ENCODE measurements at places on chromosomes 16 and 17.

- no peak for DNase-seq
Observed at GRCh38 chr16:49351096-49351487, 22.5 kb upstream of the C16orf78 start.

GRCh38 chr16:35713762-35714650 lies 2254.6 kb downstream of the TP53TG3F start:
- no peak for DNase-seq

GRCh38 chr16:66262253-66263167 lies 104.0 kb upstream of the CDH5 start:
- no peak for DNase-seq

- DNase-seq, result no peak
Observed at GRCh38 chr17:8979715-8980114, 14.2 kb upstream of the PIK3R5 start.

DNA sequence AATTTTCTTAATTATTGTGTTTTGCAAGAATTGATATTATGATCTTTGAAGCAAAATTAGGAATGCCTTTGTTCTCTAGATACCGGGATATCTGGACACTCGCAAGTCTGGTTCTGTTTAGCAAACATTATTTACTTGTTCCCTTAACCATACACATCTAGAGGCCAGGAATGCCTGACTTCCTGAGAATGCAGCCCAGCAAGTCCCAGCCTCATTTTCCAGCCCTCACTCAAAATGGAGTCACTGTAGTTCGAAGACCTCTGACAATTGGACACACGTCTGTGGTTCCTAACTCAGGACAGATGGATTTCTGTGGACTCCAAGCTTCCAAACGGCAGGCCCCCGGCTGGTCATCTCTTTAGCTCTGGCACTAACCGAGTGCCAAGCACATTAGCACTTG lies 355.4 kb upstream of the RBFOX1 start:
- no peak for DNase-seq

GRCh38 chr16:52963212-52963854 lies 89.4 kb downstream of the CHD9NB start:
- DNase-seq, result no peak

DNA sequence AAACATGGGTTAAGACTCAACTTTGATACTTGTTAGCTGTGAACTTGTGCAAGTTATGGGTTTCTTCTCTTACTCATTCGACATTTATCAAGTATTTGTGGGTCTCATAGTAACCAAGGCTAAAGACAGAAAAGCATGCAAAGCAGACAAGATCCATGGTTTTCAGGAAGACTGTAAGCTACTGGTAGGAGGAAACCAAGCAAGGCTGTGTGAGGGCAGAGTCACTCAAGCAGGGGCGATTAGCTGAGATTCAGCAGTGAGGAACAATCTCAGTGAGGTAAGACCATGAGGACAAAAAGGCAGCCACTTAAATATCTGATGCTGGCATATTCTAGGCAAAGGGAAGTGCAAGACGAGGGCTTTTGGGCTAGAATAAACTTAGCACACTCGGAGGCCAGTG lies 29.5 kb downstream of the MBTD1 start:
- no peak for DNase-seq

DNA sequence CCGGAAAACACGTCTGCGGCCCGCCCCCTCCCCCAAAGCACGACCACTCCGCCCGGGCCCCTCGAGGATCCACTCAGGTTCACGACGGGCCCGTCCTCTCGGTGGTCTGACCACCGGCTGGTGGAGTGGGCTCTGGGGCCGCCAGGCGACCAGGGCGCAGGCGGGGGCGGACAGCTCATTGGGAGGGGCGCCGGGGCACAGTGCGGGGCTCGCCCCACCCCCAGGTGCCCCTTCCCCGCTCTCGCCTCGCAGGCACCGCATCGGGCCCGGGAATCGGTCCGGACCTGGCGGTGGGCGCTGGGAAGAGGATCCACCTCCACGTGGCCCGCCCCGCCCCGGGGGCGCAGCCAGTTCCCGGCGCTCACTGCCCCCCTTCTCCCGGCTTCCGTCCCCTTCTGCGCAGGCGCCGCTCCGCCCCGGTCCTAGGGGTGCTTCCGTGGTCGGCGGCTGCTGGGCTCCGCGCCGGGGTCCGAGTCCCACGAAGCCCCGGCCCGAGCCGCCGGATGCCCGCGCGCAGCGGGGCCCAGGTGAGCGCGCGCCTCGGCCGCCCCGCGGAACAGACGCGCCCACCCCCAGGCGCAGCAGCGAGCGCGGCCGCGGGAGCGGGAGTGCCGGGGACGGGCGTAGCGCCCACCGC lies at the start of gene MPG:
Gene MPG, plus strand, starts transcription at position 419 of the 637 bp plus-strand sequence. Its CDS starts 85 bp downstream, at position 504.
- peak; percentile 79 for DNase-seq

DNA sequence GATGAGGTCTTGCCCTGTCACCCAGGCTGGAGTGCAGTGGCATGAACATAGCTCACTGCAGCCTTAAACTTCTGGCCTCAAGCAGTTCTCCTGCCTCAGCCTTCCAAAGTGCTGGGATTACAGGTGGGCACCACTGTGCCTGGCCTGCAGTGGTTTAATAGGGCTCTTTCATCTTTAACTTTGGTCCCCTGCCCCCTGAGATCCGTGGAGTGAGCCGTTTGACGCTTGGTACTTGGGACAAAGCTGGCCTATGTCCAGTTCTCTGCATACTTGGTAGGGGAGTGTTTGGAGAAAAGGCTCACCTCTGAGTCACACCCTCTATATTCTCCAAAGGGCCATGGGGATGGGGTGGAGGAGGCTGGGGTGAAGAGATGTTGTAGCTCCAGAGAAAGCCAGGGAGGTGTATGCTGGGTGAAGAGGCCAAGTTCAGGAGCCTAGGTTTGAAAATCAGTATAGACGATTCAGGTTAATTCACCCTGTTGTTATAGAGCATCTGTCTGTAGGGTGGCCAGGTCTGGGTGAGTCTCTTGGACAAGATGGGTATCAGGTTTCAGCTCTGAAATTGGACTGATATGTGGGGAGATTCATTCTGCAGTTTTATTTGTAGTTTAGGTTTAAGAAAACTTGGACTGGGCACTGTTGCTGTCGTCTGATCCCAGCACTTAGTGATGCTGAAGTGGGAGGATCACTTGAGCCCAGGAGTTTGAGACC lies 17.6 kb downstream of the ABCC1 start:
- no peak for DNase-seq

GRCh38 chr16:76201385-76201784 lies 75.8 kb upstream of the CNTNAP4 start:
- no peak for DNase-seq

GRCh38 chr17:45294506-45294905 lies 22.3 kb downstream of the MAP3K14 start:
- DNase-seq, result no peak

GRCh38 chr16:29898804-29899515 lies 390 bp downstream of the SEZ6L2 start:
- DNase-seq, result no peak

DNA sequence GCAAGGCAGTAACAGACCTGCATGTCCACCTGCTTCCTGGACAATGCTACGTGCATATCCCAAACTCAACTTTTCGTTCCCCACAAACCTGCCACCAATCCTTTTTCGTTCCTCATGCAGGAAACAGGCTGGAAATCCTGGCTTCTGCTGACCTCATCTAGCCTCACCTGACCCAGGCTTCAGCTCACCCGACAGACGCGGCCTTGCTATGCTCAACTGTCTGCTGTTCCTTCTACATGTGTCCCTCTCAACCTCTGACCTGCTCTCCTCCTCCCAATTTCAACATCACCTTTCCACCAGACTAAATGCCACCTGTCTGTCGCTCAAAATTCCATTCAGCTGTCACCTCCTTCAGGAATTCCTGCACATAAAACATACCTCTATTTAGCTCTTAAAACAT lies 44.5 kb downstream of the XPO6 start:
- DNase-seq, result no peak

- DNase-seq, result no peak
Observed at GRCh38 chr16:6547131-6547530, 785.5 kb upstream of the RBFOX1 start.

- DNase-seq, result no peak
Observed at GRCh38 chr16:10266809-10267208, 84.6 kb upstream of the GRIN2A start.

DNA sequence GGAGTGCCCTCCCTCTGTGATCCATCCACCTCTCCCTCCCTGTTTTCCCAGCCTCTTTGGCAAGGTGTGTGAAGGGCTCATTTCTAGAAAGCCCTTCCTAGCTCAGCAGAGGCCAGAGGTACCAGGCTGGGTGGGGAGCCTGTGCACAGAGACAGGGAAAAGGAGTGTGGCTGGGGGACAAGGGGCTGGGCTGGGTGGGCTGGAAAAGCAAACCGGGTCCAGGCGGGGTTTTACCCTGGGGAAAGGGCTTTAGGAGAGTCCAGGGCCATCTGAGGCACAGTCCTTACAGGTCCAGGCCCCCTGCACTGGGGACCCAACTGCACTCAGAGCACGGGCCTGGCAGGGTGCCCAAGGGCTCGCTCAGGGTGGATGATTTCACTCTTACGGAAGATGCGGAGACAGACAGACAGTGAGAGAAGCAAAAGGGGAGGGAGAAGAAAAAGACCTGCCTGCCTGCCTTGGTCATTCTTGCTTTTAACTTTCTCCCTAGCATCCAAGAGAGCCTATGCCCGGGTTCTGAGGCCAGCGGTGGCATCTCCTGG lies 7.0 kb downstream of the CRHR1 start:
- DNase-seq, result no peak

- DNase-seq, result peak; percentile 4
Observed at GRCh38 chr16:1206786-1207185, 18.3 kb downstream of the TPSG1 start.

- no peak for DNase-seq
Observed at GRCh38 chr16:58063377-58064076, 38.0 kb downstream of the MMP15 start.

DNA sequence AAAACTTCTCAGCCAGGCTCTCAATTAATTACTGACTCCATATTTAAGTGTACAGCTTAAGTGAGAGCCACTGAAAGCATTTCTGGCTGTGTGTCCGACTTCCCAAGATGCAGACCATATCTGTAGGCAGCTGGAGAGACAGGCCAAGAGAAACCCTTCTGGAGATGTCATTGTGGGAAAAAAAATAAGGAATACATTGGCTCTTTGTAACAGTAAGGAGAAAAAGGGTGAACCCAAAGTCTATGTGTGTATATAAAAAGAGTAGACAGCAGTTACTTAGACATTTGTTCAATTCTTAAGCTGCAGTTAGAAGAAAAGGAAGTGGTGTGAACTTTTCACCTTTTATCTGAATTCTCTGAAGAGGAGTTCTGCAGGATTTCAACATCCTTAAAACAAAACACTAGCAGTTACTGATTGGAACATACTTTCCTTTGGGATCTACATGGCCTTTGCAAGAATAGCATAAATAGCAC lies 21.7 kb downstream of the FAM117A start:
- DNase-seq, result peak; percentile 43

DNA sequence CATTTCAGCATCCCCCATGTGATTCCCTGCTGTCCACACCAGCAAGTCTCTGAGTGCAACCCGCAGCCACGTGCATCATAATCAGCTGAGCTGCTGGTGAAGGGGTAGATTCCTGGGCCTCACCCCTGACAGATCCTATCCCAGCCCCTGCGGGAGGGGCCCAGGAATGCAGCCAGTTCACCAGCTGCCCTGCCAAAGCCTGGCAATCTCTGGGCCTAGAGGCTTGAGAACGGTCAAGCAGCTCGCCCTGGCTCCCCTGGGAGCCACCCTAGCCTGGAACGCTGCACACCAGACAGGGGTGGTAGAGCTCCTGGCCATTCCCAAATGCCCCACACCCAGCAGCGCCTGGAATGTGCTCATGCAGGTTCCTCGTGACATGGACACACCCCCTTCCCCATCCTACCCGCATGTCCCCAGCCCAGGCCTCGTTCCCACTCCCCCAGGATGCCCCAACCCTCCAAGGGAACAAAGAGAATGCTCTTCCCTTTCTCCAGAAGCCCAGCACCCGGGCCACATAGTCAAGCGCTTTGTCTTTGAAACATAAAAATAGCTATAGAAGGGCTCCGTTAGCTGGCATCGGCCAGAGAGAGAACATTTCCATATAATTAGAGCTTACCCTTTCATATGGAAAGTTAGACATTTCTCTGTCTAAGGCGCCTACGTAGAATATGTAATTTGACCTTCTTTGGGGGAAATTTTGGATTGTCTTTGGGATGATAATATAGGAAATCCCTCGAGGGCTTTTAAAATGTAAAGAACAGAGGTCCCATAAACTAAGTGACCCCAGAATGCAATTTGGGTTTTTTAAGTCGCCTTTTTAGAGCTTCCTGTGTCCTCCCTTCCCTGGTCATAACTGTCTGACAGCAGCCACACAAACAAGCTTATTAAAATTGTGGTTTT lies 3.4 kb downstream of the CEP295NL start:
- DNase-seq, result no peak

DNA sequence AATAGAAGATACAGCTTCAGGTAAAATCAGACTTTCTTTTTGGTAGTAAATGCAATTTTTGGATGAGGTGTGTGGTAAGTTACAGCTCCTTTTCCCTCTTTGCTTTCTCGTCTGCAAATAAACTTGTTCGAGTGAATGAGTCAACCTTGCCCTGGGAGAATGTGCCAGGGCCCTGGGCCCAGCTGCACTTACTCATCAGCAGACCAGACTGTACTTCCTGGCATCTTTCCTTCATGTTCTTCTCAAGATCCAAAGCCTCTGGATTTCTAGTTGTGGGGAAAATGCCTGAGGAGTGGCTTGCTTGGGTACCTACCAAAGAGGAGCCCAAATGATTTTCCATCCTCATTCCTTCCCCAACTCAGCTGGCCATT lies 5.4 kb upstream of the G6PC1 start:
- no peak for DNase-seq

GRCh38 chr17:34246881-34247280 lies 8.2 kb upstream of the CCL2 start:
- no peak for DNase-seq

DNA sequence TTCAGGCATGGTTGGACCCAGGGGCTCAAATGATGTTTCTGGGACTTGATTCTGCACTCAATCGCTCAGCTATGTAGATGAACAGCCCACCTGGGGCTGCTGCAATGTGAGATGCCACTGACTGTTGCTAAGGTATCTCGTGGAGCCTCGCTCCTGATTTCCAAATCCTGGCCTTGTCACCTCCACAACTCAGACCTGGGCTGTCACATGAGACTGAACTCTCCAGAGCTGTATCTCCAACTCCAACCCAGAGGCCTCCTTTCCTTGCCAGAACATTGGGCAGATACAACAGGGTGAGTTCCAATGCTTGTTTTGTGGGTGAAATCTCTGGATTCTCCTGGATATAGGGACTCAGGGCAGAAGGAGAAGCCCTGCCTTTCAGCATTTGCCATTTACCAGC lies 79.5 kb downstream of the GNAO1 start:
- DNase-seq, result no peak

- DNase-seq, result peak; percentile 58
Observed at GRCh38 chr16:1543085-1543896, 9.8 kb downstream of the TMEM204 start.

- no peak for DNase-seq
Observed at GRCh38 chr16:26951950-26952349, 114.8 kb upstream of the C16orf82 start.

Measured in CD4-positive, alpha-beta T cell treated with Interleukin-2 at 100 ng/mL for 4 hours (primary cell).